ENCODE measurements at places on chromosomes 7 and 10.

DNA sequence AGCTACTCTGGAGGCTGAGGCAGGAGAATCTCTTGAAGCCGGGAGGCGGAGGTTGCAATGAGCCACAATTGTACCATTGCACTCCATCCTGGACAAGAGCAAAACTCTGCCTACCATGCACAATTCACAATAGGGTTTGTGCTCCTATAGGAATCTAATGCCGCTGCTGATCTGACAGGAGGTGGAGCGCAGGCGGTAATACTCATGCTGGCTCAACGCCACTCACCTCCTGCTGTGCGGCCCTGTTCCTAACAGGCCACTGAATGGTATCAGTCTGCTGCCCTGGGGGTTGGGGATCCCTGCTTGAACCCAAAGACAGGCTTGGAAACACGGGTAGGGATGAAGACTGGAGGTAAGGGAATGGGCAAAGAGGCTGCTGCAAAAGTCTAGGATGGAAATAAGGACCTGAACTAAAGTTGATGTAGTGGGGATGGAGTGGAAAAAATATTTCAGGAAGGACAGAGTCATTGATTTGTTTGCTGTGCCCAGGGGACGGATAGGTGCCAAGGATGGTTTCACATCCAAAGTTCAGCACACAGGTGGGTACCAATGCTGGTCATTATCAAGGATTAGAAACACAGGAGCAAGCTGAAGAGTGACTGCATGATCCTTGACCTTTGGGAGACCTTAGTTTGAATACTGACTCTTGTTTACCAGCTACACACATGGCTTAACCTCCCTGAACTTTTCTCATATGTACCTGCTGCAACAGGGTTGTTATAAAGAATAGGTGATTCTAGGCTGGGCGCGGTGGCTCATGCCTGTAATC lies 2.2 kb downstream of the MRPS17 start:
- no peak for DNase-seq

- DNase-seq, result no peak
These were observed 101.4 kb downstream of the GPAM start for GRCh38 chr10:112082120-112082519.

DNA sequence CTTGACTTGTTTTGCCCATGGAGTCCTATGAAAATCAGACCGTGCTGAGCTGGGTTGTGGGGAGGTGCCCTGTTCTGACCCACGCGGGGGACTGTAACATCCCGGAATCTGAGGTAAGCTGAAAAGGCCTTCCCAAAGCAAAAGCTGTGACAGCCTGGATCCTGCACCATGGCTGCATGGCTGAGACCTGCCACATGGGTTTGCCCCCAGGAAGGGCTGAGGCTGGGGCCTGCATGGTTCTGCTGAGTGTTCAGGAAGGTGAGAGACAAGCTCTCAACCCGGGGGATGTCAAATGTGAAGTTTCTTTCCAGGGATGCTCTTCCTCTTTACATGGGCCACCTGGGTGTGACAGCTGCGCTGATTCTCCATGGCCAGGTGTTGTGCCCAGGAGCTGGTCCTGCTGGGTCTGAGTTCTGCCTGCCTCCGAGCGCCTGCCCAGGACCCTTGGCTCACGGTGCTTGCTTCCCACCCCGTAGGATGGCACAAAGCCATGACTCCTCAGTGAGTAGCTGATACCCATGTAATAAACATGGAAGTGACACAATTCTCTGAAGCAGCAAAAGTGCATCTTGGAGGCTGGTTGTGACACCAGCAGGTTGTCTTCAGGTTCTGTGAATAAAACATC lies 58.3 kb downstream of the VIPR2 start:
- no peak for DNase-seq

DNA sequence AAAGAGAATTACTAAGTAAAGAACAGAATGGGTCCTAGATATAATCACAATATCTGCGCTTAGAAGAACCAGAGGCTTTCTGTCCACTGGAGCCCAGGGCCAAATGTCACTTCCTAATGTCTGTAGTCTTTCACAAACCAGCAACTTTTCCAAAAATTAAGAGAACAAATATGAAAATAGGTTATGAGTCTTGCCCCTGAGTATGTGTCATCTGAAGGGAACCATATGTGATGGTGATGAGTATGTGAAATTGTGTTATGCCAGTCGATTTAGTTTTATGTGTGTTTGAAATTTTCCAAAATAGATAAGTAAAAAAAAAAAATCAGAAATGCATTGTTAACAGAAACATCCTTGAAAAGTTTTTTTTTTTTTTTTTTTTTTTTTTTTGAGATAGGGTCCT lies 15.4 kb upstream of the HTR5A start:
- DNase-seq, result no peak

DNA sequence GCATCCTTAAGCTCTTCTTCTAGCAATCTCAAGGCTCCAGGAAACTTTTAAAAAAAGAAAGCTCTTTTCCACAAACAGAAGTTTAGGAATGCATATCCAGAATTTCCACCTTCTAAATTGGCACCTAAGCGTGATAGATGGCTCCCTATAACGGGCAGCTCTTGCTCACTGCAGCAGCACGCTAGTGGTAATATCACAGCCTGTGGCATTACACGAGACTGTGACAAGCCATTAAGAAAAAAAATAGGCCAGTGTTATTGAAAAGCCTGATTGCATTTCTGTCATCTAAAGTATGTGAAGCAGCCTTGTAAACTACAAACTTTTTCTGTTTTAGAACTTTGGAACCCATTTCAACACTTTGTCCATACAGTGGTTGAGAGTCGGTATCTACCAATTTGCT lies 263.8 kb downstream of the CAMK1D start:
- DNase-seq, result no peak

GRCh38 chr10:78190051-78190825 lies 156.6 kb downstream of the RPS24 start:
- no peak for DNase-seq

- no peak for DNase-seq
These were observed 131.2 kb downstream of the TACC2 start for GRCh38 chr10:122120008-122120744.
